ENCODE measurements at places on chromosomes 1 and 21. TPM values are rescaled to one million over a fixed set of nuclear protein-coding genes. Genes with fewer than 3 reads are reported as not detected.

Gene CD1C
- 1.4 TPM for polyA plus RNA-seq

Gene HES4
- polyA plus RNA-seq, result 5.7 TPM

Gene MGST3
- polyA plus RNA-seq, result 176 TPM

- DNase-seq, result no peak
Measured at GRCh38 chr1:12170263-12170671, 3.5 kb downstream of the TNFRSF1B start.

DNA sequence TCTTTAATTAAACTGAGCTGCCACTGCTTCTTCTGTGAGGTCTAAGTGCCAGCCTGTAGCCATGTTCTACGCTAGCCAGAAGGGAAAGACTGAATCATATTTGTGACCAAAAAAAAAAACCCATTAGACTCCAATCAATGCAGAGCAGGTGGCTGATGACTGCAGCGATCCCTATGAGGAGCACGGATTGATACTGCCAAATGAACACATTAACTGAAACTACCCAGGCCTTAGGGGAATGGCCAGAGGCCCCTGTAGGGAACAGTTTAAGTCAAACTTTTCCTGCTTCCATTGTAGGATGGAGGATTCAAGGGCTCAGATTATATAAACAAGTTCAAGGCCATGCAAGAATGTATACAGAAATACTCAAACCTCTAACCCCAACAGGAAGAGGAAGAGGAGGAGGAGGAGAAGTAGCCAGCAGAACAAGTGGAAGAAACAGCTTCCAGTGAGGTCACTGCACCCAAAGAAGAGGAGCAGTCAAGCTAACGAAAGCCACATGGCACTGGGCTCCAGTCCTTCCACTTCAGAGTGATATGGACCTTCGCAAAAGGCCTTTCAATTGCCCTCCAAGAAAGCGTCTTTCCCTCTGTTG lies 328.3 kb downstream of the SMYD3 start:
- no peak for DNase-seq

GRCh38 chr1:31498376-31499040 lies 77.8 kb upstream of the TINAGL1 start:
- no peak for DNase-seq

DNA sequence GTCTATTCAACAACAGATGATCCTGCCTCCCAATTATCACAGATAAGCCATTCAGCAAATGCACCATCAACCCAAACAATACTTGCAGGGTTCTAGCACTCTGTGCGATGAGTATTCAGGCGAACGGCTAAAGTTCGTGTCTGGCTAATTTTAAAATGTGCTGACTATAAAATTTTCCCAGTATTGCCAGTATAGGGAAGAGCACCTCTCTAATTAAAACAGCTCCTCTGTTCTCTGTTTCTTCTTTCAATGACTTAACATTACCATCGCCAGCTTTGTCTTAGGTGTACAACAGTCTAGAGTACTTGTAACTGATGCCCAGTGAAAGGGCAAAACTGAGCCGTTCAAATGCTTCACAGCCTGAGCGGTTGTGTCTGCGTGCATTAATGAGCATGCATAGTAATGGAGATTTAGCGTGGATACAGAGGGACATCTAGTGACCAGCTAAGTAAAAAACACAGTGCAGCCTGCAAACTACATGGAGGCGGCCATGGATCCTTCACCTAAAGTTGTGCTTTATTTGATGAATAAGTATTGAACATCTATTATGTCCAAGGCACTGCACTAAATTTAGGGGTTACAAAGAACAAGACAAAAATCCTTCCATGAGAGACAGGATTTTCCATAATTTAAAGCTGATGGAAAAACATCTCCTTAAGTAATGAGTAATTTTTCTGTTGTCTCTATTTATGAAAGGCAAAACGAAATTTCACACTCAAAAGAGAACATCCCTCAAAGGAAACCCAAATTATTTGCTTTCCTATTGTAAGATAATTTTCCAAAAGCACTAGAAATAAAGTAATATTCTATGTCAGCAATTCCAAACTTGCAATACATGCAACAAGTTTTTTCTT lies 120.0 kb downstream of the SETD4 start:
- DNase-seq, result peak; percentile 54

GRCh38 chr1:93958032-93958725 lies 48.9 kb upstream of the GCLM start:
- DNase-seq, result no peak

DNA sequence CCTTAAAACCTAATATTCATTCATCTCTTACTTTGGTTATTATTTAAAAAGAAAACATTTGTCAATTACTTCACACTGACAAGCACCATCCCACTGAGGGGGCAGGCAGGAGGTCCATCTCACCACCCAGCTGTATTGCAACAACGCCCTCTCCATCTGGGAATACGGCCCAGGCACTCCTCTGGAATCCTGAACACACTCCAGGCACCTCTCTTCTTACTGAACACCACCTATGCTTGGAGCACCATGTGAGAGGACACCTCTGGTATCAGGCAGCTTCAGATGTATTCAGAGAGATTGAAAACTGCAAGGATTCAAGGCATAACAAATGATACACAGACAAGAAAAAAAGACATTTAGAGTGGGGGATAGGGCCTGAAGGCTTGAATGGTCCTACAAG lies 147.1 kb downstream of the CACNA1E start:
- no peak for DNase-seq
